ENCODE measurements at places on chromosomes 5 and 9.

DNA sequence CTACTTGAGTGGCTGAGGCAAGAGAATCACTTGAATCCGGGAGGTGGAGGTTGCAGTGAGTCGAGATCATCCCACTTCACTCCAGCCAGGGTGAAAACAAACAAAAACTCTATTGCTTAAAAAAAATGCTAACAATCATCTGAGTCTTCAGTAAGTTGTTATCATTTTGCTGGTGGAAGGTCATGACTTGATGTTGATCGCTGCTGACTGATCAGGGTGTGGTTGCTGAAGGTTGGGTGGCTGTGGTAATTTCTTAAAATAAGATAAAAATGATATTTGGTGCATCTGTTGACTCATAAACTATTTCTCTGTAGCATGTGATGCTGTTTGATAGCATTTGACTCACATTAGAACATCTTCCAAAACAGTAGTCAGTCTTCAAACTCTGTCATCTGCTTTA, 349.4 kb upstream of the PAPPA start:
- DNase-seq = no peak

DNA sequence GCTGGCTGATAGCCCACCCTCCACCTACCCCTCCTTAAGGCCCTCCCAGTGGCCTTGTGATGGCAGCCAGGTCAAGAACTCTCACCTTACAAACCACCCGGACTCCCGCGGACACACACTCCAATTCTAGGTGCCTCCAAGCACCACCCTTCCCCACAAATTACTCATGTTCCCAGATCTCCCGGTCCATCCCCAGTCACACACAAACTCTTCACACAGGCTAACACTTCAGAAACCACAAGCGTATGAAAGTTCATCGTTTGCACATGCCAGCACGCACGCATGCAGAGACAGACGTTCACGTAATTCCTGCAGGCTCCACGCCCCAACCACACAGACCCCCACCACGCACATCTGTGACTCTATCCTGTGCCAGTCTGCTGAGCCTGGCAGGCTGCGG, 18.0 kb downstream of the NR5A1 start:
- DNase-seq = no peak

DNA sequence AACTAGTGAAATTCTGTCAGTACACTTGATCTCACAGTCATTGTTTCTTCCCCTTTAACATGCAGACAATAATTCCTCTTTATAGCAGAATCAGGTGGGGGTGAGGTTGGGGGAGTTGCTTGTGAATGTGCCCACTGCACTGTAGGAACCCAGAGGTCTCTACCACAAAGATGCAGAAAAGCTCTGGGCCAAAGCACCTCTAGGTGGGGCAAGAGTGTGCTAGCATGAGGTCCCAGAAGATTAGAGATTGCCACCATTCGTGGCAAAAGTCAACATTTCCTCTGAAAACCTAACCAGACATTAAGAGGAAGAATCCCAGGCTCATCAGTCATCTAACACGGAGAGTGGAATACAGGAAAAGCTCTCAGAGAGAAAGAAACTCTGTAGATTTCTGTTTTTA, 74.5 kb downstream of the PTCD2 start:
- DNase-seq = no peak

DNA sequence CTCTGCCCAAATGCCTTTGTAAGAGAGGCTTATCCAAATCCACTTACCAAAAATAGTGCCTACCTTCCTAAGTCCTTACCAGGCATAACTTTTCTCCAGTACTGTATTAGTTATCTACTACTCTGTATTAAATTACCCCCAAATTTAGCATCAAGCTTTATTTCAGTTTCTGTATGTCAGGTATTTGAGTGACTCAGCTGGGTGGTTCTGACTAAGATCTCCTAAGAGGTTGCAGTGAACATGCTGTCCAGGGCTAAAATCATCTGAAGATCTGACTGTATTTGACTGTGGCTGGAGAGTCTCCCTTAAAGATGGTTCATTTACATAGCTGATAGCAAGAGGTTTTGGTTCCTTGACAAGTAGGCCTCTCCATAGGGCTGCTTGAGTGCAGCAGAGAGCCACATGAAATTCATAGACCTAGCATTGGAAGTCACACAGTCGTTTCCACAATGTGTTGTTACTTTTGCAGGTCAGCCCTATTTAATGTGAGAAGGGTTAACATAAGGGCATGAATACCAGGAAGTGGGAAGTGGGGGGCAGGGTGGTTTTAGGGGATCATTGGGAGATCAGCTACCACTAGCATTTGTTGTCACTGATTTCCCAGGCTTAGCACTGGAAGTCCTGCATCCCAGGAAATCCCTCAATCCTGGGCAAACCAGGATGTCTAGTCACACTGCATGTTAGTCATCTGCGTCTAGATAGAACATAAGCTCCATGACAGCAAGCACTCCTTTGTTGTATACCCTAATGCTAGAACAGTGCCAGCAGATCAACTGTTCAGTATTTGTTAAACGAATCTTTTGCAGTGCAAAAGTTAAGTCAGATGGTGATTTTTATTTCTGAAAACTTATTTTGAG, 2.0 kb upstream of the ZNF622 start:
- peak; percentile 80 for DNase-seq

DNA sequence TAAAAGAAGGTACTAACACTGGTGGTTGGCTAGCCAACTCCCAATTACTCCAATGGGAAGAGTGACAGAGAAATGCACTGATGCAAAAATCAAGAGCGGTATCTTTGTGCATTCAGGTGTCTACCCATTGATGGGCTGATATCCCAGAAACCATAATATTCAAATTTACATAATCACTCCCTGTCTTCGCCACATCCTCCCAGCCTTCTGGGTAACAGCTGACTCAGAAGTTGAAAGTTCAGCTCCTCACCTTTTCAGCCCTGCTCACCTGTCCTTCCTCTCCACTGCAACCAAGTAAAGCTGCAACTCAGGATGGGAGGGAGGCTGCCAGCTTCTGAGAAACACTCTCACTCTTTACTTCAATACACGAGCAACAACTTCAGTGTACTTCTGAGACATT, 6.9 kb downstream of the SUSD1 start:
- DNase-seq = no peak

- no peak for DNase-seq
These were observed 27.7 kb upstream of the GFPT2 start for GRCh38 chr5:180380856-180381255.

DNA sequence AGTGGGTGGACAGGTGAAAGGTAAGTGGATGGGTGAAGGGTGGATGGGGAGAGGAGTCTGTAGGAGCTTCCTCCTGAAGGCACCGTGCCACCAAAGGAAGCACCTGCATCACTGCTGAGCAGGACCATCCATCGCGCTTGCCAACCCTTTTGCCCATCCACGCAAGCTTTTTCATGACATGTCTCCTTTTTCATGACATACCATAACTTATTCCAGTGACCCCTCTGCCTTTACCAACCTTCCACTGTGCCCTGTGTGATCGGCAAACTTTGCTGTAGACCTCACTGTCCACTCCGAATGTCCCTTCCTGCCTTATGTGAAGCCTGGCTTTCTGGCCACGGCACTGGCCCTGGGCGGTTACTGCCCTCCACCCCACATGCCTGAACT, 13.4 kb downstream of the FLT4 start:
- no peak for DNase-seq

- peak; percentile 20 for DNase-seq
These were observed 435 bp downstream of the ZNF189 start for GRCh38 chr9:101398930-101399642.

DNA sequence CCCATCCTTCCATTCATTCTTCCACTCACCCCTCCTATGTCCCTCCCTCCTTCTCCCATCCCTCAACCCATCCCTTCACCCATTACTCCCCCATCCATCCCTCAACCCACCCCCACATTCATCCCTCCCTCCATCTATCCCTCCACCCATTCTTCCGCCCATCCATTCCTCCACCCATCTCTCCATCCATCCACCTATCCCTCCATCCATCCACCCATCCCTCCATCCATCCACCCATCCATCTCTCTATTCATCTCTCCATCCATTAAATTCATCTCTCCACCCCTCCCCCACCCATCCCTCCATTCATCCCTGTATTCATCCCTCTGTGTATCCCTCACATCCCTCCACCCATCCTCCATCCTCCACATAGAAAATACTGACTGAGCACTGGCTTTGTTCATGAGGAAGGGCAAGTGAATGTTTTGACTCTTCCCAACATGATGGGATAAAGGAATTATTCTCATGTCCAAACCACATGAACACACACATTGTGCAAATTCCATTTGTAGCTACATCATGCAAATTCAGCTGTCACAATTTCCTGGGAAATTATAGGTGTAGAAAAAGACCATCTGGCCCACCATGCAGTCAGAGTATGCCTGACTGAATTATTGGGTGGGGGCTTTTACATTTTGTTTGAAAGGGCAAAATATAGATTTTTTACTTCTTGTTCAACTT, 6.9 kb upstream of the VAV2 start:
- peak; percentile 49 for DNase-seq

DNA sequence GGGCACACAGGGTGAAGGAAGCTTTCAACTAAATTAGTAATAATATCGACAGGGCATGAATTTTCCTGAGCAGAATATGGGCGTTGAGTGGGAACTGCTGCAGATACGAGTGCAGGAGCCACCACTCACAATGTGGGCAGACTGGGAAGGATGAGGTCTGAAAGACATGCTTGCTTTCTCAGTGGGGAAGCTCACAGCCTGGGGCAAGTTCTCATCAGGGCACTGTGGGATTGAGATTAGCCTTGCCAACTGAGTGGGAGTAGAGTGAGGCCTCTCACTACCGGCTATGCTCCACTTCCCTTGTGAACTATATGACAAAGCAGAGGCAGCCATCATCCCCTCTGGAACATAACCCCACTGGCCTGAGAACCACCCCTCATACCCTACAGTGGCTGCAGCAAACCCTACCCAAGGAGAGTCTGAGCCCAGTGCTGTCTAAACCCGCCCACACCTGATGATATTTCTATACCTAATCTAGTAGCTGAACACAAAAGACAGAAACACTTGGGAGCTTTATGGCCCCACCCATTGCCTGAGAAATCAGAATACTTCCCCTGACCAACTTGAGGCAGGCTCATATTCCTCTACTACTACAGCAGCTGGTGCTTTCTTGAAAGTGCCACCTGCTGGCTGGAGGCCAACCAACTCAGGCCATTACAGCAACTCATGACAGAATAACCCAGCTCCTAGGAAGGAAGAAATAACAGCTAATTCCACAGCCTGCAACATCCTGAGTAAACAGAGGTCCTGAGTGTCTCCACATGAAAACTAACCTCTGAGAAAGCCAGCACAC, 173.7 kb upstream of the SPEF2 start:
- no peak for DNase-seq

- peak; percentile 96 for DNase-seq
These were observed 7.8 kb downstream of the EXOSC2 start for GRCh38 chr9:130701059-130702022.

GRCh38 chr5:83877911-83878706, 157.5 kb upstream of the HAPLN1 start:
- peak; percentile 77 for DNase-seq

- no peak for DNase-seq
These were observed 1123.6 kb downstream of the PTPRD start for GRCh38 chr9:9489183-9489582.

GRCh38 chr5:83570916-83571315, 99.4 kb downstream of the VCAN start:
- peak; percentile 49 for DNase-seq

- no peak for DNase-seq
These were observed 297.3 kb upstream of the RIOK2 start for GRCh38 chr5:97480313-97480712.

- DNase-seq = no peak
These were observed 149.6 kb upstream of the DMRT1 start for GRCh38 chr9:691825-692400.

DNA sequence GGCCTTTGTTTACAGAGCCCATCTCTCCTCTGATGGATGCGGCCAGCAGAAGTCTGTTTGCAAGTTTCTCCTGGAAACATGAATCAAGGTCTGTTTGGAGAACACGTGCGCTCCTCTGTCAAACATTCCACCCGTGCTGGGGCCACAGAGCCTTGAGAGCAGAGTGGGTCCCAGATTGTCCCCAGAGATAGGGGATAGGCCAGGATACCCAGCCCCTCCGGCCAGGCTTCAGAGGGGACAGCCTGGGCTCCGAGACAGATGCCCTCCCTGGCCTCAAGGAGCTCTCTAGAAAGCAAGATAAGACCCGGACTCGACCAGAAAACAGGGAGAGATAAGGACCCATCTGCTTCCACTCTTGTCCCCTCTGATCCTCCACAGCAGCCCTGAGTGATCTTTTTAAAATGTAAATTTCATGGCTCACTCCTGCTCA, 40.4 kb upstream of the HAND1 start:
- DNase-seq = no peak

GRCh38 chr5:74035521-74035937, 409.5 kb downstream of the ARHGEF28 start:
- DNase-seq = peak; percentile 90

DNA sequence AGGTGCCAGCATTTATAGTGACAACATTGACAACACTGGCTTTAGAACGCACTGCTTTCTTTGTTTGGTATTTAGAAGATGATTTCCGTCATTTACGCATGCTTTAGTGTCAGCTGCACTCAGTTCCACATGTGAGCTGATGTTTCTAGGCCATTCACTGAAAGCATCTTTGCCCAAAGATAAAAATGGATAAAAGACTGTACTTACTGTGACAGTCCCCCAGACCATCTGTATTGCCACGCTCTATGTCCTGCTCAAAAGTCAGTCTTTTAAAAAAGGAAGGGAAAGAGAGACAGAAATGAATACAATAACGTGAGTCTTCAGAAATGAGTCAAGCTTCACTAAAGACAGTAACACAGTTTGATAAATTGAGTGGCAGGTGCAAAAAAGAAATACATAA, 99.3 kb downstream of the SEMA6A start:
- DNase-seq = no peak

GRCh38 chr5:123367739-123368138, 55.5 kb downstream of the CEP120 start:
- peak; percentile 45 for DNase-seq

GRCh38 chr5:96219580-96220281, 213.3 kb downstream of the PCSK1 start:
- peak; percentile 57 for DNase-seq

- peak; percentile 76 for DNase-seq
These were observed 568.2 kb upstream of the CDH18 start for GRCh38 chr5:20556115-20556763.

- peak; percentile 39 for DNase-seq
These were observed 507 bp upstream of the GPSM1 start for GRCh38 chr9:136326761-136327303.

GRCh38 chr9:116207371-116208111, 54.0 kb downstream of the PAPPA start:
- DNase-seq = no peak

- no peak for DNase-seq
These were observed 23.0 kb downstream of the KIAA0825 start for GRCh38 chr5:94595281-94595840.

GRCh38 chr5:147483188-147483790, 26.6 kb downstream of the DPYSL3 start:
- DNase-seq = no peak
